Stimulated activated naive CD4-positive, alpha-beta T cell treated with Interleukin-2 at 50 U/mL for 16 hours (primary cell): ENCODE measurements at places on chromosomes 11 and 22.

DNA sequence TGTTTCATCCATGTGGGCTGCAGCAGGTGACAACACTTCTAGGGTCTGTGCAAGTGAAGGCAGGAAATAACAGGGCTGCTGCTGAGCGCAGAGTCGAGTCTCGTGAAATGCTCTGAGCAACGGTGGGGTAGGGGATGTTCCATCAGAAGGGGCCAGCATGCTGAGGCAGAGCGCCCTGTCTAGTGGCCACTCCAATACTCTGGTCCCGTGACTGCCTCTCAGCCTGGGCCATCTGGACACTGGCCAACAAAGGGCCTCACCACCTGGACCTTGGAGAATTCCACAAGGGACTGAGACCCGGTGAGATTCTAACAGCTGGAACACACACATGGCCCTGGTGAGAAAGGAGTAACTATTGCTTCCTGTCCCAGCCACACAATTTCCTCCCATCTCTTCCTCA, 375.7 kb downstream of the SHANK2 start:
- no peak for DNase-seq

- no peak for DNase-seq
Measured at GRCh38 chr11:24233041-24233440, 263.8 kb upstream of the LUZP2 start.

GRCh38 chr11:105719073-105719822, 109.4 kb downstream of the GRIA4 start:
- DNase-seq, result no peak

DNA sequence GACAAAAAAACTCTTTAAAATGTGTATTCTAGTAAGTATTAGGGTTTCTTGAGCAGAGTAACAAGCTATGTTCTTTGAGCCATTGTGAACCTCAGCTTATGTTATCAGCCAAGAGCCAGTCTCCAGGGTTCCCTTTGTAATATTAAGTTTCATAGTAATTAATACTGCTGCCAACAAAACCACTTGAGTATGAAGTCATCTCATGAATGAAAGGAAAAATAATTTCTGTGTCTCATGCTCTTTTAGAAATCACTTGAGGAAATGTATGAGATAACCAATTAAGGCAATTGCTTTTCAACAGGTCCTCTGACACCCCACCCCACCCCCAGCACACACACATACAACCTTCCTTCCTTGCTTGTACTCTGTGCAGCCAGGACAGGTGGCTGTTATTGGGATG, 59.9 kb downstream of the BBOX1 start:
- DNase-seq, result no peak

GRCh38 chr11:77114089-77114463, 11.4 kb downstream of the OMP start:
- no peak for DNase-seq

GRCh38 chr22:48371391-48371790, 1456.3 kb downstream of the BRD1 start:
- DNase-seq, result no peak

GRCh38 chr11:117841551-117842031, 17.0 kb upstream of the FXYD2 start:
- DNase-seq, result no peak

DNA sequence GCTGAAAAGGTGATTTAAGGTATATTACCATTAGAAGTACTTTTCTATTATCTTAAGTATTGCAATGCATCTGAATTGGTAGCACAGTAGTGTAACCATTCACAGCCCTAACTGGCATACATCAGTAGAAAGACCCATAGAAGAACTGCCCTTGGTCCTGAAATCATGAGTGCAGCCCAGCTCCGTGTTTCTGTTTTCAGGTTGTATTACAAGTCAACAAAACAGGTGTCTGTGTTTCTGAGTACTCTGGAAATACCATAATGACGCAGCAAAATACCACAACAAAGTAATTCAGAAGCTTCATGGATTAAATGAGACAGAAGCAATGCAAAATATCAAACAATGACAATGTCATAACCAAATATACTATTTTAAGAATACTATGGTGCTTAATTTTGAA, 226.3 kb downstream of the OPCML start:
- DNase-seq, result no peak

DNA sequence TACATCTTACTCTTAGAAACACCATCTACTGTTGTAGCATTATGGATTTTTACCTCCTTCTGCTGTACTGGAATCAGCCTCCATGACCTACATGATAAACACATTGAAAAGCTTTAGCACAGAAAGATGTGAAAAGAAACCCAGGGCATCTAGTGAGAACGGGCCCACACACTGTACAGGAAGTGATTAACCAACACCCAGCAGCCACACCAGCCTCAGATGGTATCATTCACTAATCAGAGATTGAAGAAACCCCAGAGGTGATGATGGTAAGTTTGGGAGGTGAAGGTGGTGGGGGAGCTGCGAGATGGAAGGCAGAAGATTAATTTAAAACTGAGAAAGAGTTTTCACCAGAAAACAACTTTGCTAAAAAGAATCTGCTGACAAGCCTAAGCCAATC, 46.1 kb downstream of the RASSF10 start:
- DNase-seq, result no peak

- DNase-seq, result no peak
Measured at GRCh38 chr11:132638423-132638822, 893.9 kb downstream of the OPCML start.

DNA sequence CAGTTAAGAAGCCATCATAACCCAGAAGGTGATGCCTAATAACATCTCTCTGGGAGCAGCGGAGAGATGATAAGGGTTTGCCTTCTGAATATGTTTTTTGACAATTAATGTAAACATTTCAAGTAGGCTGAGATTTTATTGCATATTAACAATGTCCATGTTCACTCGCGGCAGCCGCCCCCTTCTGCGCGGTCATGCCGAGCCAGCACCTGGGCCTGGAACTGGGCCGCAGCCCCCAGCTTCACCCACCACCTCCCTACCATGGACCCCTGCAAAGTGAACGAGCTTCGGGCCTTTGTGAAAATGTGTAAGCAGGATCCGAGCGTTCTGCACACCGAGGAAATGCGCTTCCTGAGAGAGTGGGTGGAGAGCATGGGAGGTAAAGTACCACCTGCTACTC, 4.3 kb upstream of the SAA1 start:
- no peak for DNase-seq

DNA sequence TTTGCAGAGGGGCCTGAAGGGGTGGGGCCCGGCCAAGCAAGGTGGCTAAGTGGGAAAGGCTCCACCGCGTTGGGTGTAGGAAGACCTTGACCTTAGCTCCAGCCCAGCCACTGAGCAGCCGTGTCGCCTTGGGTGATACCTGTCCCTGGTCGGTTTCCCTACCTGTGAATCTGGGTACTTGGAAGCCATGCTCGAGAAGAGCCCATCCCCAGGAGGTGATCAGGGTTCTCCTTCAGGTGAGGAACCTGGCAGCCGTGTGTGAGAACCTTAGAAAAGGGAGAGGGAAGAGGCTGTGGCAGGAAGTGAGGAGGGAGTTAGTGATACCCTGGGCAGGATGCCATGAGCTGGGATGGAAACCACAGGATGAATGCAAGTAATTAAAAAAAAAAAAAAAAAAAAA, 21.6 kb downstream of the PPARA start:
- no peak for DNase-seq

DNA sequence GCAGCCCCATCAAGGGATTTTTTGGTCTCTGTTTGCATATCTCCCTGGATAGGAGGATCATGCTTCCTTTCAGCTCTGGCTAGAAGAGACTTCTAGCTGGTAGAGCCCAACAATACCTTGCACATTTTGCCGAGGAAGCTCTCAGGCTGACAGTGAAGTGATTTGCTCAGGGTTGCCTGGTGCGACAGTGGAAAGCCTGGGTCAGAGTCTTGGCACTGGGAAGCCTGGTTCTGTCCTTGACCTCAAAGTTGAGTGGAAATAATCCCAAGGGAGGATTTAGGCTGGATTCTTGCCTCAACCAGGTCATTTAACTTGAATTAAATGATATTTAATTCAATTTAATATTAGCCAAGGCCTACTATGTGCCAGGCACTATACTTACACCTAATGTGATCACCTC, 24.4 kb upstream of the ALG8 start:
- DNase-seq, result no peak

DNA sequence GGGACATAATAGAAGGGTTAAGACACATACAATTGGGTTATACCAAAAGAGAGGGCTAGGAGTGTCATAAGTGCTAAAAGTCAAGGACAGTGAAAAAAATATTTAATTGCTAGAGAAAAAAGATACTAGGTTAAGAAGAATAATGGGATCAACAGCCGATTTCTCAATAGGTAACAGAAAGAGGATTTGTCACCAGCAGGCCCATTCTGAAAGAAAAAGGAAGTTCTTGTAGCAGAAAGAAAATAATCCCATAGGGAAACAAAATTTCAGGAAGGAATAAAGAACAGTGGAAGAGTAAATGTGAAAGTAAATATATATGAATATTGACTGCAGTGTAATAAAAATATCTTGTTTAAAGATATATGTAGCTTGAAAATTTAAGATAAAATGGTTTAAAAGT, 43.3 kb upstream of the ADORA2A start:
- DNase-seq, result no peak

DNA sequence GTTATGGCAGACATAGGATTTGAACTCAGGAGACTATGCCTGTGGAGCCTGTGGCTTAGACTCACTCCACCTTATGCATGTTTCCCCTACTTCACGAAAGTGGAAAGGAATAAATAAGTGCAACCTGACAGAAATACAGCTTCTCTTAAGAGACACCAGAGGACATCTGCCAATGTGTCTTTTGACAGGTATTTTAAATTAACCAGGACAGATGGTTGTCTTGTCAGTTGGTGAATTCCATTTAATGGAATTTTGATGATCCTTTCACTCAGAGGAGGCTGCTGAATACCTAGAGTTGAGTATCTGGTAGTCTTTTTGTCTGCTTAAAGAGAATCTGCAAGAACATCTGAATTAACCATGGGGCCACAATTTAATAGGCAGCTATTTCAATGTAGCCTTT, 46.1 kb downstream of the NELL1 start:
- no peak for DNase-seq

DNA sequence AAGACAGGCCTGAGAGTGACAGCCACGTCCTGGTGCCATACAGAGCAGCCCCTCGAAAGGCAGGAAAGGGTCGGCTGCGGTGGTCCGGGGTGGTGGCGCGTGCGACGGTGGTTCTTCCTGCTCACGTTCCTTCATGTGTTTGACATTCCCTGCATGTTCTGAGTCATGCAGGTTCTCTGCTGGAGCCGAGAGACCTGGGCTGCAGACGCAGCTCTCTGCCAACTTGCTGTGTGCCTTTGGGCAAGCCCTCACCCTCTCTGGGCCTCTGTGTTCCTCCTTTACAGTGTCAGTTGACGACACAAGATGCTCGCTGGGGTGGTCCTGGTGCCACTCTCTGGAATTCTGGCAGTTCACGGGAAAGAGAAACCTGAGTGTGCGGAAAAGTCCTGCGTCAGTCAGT, 12.0 kb downstream of the ARHGAP8 start:
- DNase-seq, result no peak

GRCh38 chr11:70621241-70621640, 222.9 kb downstream of the CTTN start:
- no peak for DNase-seq

DNA sequence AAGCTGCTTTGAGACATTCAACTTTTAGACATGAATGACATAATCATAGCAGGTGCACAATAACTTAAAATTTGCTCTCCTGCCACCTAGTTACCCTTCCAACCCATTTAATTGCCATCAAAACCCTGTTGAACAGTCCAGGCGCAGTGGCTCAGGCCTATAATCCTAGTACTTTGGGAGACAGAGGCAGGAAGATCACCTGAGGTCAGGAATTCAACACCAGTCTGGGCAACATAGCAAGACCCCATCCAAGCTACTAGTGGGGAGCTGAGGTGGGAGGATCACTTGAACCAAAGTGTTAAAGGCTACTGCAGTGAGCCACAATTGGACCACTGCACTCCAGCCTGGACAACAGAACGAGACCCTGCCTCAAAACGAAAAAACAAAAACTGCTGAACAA, 4.0 kb upstream of the PHF21A start:
- DNase-seq, result no peak

DNA sequence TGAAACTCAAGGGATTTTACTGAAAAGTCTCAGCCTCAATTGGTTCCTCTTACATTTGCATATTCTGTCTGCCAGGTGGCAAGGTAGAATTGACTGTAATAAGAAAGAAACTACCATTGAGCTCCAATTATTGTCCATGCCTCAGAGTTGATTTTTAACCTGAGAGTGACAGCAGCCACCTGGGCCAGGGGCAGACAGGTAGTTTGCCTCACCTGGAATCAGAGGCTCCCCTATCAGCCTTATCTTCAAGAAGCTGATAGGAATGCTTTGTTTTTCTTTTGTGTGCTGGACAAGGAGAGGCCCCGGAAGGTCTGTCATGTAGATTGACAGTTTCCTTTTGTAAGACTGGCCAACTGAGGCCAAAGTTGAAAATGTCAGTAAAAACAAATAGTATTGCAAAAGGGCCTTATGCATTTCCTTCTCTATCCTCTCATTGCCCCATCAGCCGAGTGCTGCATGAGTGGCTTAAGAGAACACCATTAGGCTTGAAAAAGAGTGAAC, 34.1 kb downstream of the CD44 start:
- DNase-seq, result no peak

DNA sequence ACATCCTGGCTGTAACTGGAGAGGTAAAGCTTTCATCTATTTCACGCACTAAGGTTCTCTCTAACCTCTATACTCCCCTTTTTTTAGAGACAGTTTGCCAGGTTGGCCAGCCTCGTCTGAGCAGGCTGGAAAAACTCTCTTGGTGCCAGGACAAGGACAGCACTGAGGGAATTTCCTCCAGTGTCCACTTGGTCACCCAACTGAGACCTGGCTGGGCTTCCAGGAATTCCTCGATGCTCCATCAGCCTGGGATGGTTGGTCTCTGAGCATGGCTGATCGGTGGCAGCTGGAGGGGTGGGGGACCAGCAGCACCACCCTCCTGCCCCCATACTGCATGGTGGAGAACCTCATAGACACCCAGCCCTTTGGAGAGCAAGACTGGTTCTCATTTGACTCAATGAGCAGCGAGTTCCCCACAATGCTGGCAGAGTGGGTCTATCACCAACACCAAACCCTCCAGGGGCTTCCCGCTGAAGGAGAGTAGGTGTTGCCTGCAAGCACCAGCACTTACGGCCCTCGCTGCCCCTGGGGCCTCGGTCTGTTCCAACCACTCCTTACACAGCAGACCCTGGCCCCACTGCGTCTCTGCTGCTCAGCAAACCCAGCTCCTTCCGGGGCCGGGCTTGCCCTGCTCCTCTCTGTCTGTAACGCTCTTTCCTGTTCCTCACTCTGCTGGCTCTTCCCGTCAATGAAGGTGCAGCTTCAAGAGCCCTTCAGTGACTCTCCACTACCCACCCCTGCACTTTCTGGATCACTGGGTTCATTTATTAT, 122.2 kb downstream of the ST3GAL4 start:
- no peak for DNase-seq

- DNase-seq, result no peak
Measured at GRCh38 chr11:117316197-117316961, at the start of gene BACE1. Gene BACE1, minus strand, starts transcription at chr11:117316256. Its CDS starts 461 bp downstream, at chr11:117315795.
